ENCODE measurements at places on chromosomes 2 and 18.

DNA sequence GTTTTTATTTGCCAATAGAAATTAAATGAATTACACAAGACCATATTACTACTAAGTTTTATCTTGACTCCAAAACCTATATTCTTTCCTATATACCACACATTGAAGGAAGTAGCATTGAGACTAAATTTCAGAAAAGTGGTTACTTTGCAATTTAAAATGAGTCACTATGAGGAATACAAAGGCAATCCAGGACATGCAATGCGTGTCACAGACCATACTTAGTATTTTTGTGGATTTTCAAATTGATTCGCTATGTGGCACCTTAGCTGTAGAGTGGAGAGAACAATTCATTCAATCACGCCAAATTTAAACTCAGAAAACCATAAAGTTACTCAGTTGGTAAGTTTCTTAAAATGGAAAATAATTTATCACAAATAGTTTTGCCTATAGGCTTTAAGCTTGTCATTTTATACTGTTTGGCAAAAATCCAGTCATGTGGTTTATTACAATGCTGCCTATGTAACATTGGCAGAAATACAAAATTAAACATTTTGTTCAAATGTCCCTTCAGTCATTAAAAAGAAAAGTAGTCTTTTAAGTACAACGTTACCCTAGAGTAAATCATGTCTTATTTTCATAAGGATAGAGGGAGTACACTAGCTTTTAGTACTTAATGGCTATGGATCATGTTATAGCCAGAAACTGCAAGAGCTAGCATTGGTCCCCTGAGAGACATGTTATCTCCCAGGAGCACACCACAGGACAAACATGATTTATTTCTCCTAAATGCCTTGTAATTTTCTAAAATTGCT, 222.8 kb upstream of the CDH7 start:
- no peak for DNase-seq

- peak; percentile 8 for DNase-seq
These were observed 7.3 kb upstream of the DUSP2 start for GRCh38 chr2:96152304-96153161.

- DNase-seq = no peak
These were observed 438 bp downstream of the HSPE1 start for GRCh38 chr2:197500503-197501131.

DNA sequence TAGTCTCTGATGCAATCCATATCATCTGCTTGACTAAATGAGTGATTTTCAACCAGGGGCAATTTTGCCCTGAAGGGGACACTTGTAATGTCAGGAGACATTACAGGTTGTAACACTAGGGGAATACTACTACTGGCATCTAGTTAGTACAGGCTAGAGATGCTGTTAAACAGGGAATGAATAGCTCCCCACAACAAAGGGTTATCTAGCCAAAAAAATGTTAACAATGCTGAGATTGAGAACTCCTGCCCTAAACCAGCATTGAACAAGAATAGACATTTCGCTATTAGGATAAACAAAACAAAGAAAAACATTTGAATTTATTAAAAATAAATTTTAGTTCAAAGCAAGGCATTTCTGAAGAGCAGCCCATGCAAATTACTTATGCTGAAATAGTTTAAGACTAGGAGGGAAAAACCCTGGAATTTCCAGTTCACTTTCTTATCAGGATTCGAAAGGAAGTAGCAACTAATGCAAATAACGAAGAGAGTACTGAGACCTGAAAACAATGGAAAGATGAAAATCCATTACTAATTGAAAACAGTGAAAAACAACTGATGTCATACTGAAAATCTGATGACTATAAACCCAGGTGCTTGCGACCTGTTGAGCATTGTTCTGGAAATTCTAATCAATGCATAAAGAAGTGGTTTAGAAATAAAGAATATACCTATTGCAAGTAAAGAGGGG, 53.1 kb downstream of the CAB39 start:
- DNase-seq = no peak

DNA sequence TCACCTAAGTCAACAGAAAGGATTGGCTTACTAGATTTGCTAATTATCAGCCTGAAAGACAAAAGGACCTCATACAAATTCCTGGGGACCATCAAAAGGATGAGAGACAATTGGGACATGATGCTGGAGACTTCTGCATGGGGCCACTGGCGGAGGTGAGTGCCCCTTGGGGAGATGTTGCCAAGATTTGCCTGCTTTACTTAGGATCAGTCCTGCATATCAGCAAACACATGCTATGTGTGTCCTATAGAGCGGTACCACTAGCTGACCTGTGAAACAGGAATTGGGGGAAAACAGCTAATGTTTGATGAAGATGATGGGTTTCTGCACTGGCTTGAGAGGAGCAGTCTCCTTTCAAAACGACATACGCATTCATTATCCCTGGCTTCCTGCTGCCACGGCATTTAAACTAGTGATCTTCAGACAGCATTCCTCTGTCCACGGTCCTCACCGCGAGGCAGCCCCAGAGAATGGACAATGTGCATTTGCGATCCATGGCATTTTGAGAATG, 104.2 kb downstream of the TGIF1 start:
- no peak for DNase-seq

DNA sequence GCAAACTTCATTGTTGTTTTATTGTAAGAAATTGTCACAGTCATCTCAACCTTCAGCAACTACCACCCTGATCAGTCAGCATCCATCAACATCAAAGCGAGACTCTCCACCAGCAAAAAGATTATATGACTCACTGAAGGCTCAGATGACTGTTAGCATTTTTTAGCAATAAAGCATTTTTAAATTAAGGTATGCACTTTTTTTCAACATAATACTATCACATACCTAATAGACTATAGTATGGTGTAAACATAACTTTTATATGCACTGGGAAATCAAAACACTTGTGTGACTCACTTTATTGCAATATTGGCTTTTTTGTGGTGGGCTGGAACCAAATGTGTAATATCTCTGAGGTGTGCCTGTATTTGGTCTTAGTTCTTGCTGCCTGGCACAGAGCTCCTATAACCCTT, 15.6 kb downstream of the SCN1A start:
- peak; percentile 13 for DNase-seq

GRCh38 chr2:85266146-85267041, 61.4 kb downstream of the TGOLN2 start:
- peak; percentile 80 for DNase-seq

All from activated CD4-positive, alpha-beta memory T cell treated with anti-CD3 and anti-CD28 coated beads for 36 hours (primary cell).